ENCODE measurements at places on chromosomes 11 and 22. TPM values are rescaled to one million over a fixed set of nuclear protein-coding genes. Genes with fewer than 3 reads are reported as not detected.

The SLC17A6 gene
- not detected for polyA plus RNA-seq

The SMTNL1 gene
- not detected for polyA plus RNA-seq

The UBQLN3 gene
- polyA plus RNA-seq: not detected

The APOL5 gene
- polyA plus RNA-seq: not detected

The SLC22A12 gene
- not detected for polyA plus RNA-seq

The TMEM86A gene
- polyA plus RNA-seq: 0.39 TPM

The AGBL2 gene
- polyA plus RNA-seq: 1.0 TPM

The CCND1 gene
- polyA plus RNA-seq: 244 TPM

The OR2D2 gene
- not detected for polyA plus RNA-seq

The SYT13 gene
- polyA plus RNA-seq: not detected

The LAYN gene
- 6.0 TPM for polyA plus RNA-seq

The OR5L2 gene
- polyA plus RNA-seq: not detected

The TMEM132A gene
- 32.0 TPM for polyA plus RNA-seq

The LRRC32 gene
- polyA plus RNA-seq: not detected

The KRTAP5-2 gene
- not detected for polyA plus RNA-seq

The MAPK8IP1 gene
- polyA plus RNA-seq: 3.2 TPM

The CCDC188 gene
- polyA plus RNA-seq: 0.29 TPM

The USP28 gene
- polyA plus RNA-seq: 29.4 TPM

The HIRA gene
- 21.0 TPM for polyA plus RNA-seq

The INPPL1 gene
- 65.7 TPM for polyA plus RNA-seq

The UPK3A gene
- not detected for polyA plus RNA-seq

The CRACR2B gene
- 0.25 TPM for polyA plus RNA-seq

The RCOR2 gene
- polyA plus RNA-seq: 0.08 TPM

The TRMU gene
- polyA plus RNA-seq: 28.0 TPM

The NAT10 gene
- 42.2 TPM for polyA plus RNA-seq

The FERMT3 gene
- 0.58 TPM for polyA plus RNA-seq

The LMNTD2 gene
- 1.8 TPM for polyA plus RNA-seq

The TRIM48 gene
- polyA plus RNA-seq: not detected

The GRIK4 gene
- polyA plus RNA-seq: not detected

The P2RY2 gene
- polyA plus RNA-seq: 27.6 TPM

The ISX gene
- polyA plus RNA-seq: not detected

The OR5P2 gene
- 0.05 TPM for polyA plus RNA-seq

The TMPRSS4 gene
- 5.6 TPM for polyA plus RNA-seq

The AP2A2 gene
- 91.4 TPM for polyA plus RNA-seq

The UCP2 gene
- polyA plus RNA-seq: 4.7 TPM

The SLC16A8 gene
- polyA plus RNA-seq: not detected

The ST14 gene
- polyA plus RNA-seq: 72.9 TPM

The BTBD10 gene
- 40.6 TPM for polyA plus RNA-seq

The CAPN1 gene
- polyA plus RNA-seq: 289 TPM

The OR2AG2 gene
- polyA plus RNA-seq: 0.31 TPM

The MYOD1 gene
- polyA plus RNA-seq: not detected

The BRSK2 gene
- polyA plus RNA-seq: 0.17 TPM

The FAT3 gene
- 0.02 TPM for polyA plus RNA-seq

The GDPD5 gene
- polyA plus RNA-seq: 4.4 TPM
